ENCODE measurements at places on chromosomes 16 and 17. TPM values are rescaled to one million over a fixed set of nuclear protein-coding genes. Genes with fewer than 3 reads are reported as not detected.
A peak's percentile ranks its signal among the peaks of the same experiment; 100 is the strongest.

The VMO1 gene
- 0.81 TPM for polyA plus RNA-seq

The NTN3 gene
- 0.04 TPM for polyA plus RNA-seq

The SPN gene
- polyA plus RNA-seq, result 0.03 TPM

- DNase-seq, result no peak
These were observed 424 bp downstream of the YBX2 start for GRCh38 chr17:7293816-7294613.

- peak; percentile 30 for DNase-seq
These were observed 13.8 kb downstream of the USP22 start for GRCh38 chr17:21029036-21029435.

DNA sequence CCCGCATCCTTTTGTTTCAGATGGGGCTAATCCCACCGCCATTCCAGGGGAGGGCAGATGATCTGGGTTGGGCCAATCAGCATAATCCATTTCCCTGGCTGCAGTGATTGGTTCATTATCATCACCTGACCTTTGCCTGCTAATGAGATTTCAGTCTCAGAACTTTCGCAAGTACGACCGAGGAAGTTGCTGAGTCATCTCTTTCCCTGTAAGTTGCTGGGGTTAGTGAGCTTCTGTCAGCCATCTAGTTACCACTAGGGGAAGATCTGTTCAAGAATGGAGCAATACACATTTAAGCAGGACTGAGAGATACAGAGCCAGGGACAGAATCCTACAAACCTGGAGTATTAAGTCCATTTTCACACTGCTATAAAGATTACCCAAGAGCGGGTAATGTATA, 65.3 kb upstream of the NUDT7 start:
- no peak for DNase-seq

- DNase-seq, result peak; percentile 94
These were observed 57.3 kb upstream of the BCO1 start for GRCh38 chr16:81181013-81181720.

All from A549 (cell line).